Stimulated activated CD8-positive, alpha-beta memory T cell treated with anti-CD3 and anti-CD28 coated beads, Interleukin-4, amount 100 ng/mL, for 4 hours (primary cell): ENCODE measurements at places on chromosomes 2 and 18.

DNA sequence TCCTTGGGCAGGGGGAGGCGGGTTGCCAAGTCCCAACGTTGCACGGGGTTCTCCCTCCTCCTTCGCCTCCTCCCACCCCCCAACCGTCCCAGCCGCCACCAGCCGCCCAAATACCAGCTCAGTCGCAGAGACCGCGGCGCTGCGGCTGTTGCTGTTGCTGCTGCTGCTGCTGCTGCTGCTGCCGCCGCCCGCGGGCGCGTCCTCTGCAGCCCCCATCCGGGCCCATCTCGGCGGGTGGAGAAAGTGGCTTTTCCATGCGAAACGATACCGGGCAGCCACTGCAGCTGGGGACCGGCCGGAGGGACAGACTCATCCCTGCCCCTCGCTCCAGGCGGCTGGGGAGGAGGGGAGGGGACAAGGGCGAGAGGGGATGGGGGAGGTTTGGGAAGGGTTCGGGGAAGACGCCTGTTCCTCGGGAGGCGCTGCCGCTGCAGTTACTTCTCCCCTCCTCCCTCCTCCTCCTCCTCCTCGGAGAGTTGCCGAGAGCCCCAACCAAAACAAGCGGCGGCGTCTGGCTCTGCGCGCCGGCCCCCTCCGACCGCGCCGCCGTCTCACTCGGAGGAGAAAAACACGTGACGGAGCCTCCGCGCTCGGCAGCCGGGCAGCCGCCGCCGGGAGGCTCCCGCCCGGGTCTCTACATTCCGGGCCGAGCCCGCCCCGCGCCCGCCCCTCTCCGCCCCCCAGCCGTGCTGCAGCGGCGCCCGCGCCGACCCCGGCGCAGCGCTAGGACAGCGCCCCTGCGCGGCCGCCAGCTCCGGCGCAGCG lies at the start of gene IRS1:
Gene IRS1, minus strand, starts transcription at position 610 of the 765 bp plus-strand sequence. CDS start 1,082 bp downstream, outside the sequence.
- no peak for DNase-seq

DNA sequence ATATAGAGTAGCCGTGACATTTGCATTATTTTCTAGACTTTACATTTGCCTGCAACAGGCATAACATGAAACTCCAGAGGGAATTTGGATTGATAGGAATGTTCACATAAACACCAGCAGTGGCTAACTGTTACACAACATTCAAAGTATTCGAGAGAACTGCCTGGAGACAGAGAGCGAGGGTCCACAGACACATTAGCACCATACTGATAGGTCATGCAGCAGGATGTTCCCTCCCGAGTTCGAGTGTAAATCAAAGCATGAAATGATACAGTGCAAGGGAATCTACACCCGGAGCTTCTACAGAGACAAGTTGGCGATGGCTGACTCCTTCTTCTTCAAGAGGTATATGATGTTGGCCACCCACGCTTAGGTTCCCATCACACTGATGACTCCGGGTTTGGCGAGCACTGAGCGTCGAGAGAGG lies 89.5 kb downstream of the COL6A3 start:
- DNase-seq: no peak

DNA sequence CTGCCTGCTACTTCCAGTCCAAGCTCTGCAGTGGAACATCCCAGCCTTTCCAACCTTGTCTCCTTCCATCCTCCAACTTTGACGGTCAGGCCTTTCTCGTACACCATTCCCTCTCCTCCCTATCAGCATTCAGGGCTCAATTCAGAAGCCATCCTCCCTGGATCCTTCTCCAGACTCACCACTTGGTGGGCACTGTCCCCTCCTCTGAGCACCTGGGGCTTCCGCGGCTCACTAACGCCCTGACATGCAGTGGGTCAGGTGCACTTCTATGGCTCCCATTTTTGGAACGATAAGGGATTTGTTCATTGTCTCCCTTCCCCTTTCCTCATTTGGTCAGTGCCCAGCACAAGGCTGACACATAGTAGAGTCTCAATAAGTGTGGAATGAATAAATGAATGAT lies 56.7 kb downstream of the TNS1 start:
- no peak for DNase-seq

DNA sequence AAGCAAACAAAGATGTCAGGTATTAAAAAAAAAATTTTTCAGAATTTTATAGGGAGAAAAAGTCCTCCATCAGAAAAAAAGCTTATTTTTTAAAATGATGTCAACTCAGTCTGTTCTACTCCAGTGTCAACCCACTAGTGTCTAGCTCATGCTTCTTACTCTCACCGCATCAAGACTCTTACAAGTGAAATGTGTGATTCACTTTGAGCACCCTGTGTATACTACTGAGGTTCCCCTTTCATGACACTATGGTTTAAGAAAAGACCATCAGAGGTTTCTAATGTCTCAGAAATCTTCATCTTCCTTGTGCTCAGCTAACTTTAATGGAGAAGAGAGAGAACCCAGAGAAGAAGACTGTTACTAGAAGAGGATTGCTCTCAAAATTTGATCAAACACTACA lies 43.4 kb downstream of the FEZ2 start:
- no peak for DNase-seq

- no peak for DNase-seq
Measured at GRCh38 chr2:64751286-64752260, 97.9 kb upstream of the SERTAD2 start.

DNA sequence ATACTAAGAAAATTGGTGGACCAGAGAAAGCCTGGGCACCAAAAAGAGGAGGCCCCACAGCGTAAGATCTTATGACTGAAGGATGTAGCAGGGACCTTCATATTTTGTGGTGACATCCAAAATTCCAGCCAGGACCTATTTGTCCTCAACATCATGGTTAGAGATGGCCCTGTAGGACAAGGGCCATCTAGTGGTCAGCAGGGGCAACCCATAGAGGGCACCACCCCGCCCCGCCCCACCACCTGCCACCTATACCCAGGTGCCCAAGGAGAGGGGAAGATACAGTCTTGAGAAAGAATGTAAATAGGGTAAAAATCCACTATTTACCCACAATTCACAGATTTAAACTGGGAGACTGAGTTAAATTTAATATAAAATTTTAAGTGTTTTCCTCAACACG lies 59.6 kb upstream of the TMEM163 start:
- DNase-seq: no peak

- no peak for DNase-seq
Measured at GRCh38 chr2:107621186-107622165, 205.2 kb upstream of the RGPD4 start.

DNA sequence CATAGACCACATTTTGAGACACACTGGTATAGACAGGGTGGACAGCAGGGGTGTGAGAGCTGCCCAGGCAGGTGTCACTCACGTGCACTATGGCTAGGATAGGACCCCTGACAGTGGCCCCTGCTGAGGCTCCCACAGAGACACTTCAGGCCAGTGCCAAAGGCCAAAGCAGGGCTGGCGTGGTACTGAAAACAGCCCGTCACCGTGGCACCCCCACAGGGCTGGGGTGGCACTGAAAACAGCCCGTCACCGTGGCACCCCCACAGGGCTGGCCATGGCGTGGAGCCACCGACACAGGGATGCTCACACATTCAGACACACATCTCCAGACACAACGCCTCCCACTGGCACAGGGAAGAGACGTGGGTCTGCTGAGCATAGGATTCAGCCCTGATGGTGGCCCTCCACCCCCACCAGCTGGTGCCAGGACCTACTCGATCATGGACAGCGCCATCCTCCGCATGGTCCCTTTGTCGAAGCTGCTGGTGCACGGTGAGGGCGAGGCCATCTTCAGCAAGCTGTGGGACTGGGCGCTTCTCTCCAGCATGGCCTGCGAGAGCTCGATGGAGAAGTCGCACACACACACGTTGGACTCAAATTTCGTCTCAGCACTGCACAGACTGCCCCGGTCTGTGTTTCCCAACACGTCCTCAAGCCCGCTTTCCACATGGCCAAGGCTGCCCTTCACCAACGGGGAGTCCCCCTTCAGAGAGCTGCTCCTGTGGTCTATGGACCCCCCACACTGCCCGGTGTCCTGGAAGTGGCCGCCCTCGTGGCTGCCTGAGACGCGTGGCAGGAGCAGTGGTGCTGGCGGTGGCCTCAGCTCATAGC lies 34.1 kb downstream of the ANKMY1 start:
- no peak for DNase-seq

DNA sequence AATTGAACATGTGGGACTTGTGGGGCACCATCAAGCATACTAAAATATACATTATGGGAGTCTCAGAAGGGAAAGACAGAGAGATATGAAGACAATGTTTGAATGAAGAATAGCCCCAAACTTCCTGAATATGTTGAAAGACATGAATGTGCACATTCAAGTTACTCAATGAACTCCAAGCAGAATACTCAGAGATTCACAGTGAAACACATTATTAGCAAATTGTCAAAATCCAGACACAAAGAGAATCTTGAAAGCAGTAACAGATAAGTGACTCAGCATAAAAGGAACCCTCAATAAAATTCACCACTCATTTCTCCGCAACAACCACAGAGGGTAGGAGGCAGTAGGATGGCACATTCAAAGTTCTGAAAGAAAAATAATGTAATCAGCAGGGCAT lies 8.8 kb downstream of the C2orf92 start:
- DNase-seq: no peak

GRCh38 chr2:13650586-13651180 lies 933.9 kb downstream of the TRIB2 start:
- DNase-seq: no peak

GRCh38 chr2:205636549-205637319 lies 45.6 kb upstream of the NRP2 start:
- DNase-seq: no peak
